ENCODE measurements at places on chromosomes 7 and 10.

DNA sequence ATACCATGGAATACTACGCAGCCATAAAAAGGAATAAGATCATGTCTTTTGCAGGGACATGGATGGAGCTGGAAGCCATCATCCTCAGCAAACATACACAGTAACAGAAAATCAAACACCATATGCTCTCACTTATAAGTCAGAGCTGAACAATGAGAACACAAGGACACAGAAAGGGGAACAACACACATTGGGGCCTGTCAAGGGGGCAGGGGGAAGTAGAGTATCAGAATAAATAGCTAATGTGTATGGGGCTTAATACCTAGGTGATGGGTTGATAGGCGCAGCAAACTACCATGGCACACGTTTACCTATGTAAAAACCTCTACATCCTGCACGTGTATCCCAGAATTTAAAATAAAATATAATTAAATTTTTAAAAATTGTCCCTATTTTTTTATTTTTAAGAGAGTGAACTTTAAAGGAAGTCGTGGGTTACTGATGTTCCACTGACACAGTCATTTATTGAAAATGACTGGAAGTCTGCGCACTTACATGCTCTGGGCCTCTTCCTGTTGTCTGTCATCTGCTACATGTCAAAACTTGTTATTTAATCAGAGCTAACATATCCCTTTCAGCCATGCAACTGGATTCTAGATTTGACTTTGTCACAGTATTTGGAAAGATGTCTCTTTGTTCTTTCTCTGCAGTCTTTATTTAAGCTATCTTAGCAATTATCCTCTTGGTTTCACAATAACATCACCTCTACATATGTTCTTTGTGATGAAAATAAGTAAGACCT lies 73.7 kb upstream of the ABCB5 start:
- no peak for DNase-seq

DNA sequence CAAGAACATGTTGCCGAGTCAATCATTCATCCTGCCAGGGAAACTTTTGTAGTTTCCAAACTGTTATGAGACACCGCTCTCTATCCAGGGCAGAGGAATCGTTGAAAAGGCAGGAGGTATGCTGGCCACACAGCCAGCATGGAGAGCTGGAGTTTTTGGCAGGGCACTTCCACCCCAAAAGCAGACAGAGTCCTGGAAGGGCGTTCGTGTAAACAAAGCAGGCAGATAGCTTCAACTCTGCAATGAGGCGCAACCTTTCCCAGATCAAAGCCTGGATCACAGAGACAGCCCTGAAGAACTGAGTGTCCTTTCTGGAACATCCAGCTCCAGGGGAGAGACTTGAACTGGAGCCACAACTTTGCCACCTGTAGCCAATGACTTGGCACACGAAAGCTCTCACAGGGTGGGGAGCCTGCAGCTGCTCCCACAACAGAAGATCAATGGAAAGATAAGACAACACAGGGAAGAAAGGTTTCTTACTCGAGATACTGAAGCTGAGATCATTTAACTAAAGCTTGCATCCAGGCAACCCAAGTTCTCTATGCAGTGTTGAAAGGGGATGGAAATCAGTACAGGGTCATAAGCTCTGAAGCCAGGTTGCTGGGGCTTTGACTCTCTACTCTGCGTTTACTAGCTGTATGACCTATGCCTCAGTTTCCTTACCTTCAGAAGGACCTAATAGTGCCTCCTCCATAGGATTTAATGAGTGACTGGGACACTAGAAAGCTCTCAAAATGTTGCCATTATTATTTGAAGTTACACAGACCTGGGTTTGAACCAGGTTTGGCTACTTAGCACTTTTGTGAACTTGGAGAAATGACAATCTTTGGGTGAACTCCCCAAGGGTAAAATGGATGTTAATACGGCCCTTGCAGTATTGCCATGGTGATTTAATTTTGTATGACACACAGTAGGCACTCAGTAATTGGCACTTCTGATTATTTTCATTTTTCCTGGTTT lies 434.8 kb upstream of the NPVF start:
- DNase-seq = no peak

DNA sequence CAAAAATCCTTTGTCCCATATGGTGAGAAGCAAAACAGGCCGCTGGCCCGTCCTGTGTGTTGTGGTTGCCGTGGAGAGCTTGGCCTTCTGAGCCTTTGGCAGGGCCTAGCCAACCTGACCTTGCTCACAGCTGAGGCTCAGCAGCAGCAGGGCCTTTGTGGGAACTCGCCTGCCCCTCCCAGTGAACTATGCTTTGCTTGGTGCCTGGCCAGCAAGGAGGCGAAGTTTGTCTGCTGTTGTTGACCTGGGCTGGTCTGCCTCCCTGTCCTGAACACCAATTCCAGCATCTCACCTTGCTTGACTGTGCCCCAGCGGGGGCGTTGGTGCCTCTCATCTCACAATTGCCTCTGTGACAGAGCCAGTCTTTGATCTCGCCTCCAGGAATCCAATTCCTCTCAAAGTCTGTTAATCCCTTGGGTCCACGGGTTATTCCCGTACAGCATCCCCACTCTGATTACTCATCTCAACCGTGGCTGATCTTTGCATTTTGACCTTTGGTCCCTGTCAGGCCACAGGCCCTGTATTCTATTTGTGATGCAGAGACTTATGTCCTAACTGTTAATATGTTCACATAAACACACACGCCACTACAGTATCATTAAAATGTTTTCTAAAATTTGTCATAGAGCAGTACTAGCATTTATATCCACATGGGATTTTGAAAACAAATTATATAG lies 22.6 kb downstream of the EPDR1 start:
- DNase-seq = no peak

DNA sequence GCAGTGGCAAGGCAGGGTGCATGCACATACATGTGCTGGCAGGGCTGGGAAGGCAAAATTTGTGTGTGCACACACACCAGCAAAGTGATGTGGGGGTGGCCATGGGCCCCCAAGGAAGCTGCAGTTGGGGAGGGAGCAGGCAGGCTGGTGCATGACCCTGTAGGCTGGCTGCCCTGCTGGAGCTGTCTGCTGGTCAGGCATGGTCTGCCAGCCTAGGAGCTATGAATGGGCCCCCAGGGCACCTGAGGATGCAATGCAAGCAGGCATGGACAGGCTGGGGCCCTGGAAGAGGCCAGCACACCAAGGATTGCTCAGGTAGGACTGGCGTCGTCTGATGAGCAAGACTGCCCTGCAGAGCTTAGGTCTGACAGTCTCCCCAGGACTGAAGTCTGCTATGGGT lies 18.2 kb upstream of the PPP1R3A start:
- DNase-seq = no peak

DNA sequence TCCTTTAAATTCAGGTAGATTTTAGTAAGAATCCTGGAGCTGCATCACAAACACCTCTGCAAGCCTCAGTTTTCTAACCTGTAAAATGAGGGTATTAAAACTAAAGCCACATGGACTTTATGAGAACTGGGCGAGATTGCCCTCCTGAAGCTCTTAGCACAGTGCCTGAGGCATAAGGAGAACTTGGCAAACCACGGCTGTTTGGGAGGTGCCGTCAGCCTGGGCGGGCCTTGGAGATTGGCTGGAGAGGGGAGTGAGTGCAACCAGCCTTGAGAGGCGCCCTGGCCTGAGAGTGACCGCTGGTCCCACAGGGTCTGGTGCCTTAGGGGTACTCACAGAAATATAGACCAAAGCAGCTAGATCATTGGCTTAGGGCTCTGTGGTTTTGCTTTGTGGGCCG lies 5.4 kb upstream of the TNS3 start:
- DNase-seq = no peak

DNA sequence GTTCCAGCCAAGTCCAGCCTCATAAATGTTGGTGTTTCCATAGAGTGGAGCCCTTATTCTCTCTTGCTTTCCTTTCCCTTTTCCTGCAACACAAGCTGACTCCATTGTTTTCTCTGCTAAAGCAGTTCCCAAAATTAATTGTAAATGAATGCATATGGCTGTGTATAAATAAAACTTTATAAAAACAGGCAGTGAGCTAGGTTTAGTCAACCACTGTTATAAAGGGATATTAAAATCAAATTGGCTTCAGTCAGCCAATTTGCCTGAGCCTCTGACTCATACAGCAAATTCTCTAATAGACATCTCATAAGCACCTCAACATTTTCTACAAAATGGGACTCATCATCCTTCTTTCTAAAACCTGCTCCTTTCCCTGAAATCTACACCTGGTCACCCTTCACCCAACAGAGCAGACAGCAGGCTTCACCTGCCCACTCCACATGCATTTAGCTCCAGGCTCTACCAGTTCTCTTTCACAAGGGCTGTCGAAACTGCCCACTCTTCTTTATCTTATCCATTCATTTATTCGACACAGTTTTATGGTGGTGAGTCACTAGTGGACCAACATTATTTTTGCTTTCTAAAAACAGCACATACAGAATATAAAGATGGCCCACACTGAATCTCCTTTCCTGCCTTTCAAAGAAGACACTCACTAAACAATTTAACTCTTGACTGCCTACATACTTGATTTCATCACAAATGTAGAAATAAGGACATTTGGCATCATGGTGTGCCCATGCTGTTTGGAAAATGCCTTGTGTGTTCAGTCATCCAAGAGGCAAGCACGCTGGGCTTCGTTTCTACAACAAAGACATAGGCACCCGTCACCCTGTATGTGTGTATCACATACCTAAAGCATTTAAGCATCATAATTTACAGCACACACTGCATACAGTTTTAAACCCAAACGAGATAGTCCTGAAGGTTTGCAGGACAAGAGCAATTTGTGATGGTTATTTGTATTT lies 74.6 kb upstream of the C7orf33 start:
- no peak for DNase-seq

- no peak for DNase-seq
Observed at GRCh38 chr7:3153118-3153517, 109.5 kb upstream of the CARD11 start.

GRCh38 chr10:114706458-114707055 lies 48.5 kb upstream of the ABLIM1 start:
- DNase-seq = no peak

GRCh38 chr10:77700086-77700485 lies 62.5 kb upstream of the KCNMA1 start:
- DNase-seq = no peak

GRCh38 chr7:2260820-2261219 lies 18.8 kb downstream of the NUDT1 start:
- peak; percentile 10 for DNase-seq

- DNase-seq = no peak
Observed at GRCh38 chr10:79230328-79230830, 116.9 kb upstream of the PPIF start.

DNA sequence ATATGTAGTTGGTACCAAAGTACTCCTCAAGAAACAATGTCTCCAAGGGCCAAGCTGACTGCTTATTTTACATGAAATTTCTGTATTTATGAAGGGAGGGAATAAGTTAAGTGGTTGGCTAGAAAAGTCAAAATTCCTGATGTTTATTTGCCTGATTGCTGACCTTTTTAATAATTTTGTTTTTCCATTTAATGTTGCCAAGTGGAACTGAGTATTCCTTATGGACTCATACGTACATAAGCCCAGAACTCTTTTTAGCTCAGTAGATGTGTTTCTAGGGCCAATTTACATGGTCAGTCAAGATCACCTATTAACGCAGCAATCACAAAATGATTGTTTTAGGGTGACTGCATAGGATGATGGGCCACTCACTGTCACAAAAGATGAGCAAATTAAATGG lies 78.3 kb upstream of the FZD8 start:
- no peak for DNase-seq

DNA sequence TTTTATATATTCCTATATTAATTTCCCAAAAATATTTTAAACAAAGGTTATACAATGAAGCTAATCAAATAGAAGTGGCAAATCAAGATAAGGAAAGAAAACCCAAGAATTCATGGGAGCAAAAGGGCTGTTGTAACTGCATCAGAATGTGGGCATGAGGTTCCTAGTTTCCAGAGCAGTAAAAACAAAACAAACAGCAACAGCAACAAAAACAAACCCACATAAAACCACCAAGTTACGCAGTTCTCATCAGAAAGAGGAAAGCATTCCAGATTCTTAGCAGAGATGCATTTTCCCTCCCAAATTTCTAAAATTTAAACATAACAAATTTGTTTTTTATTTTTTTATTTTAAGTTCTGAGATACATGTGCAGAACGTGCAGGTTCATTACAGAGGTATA lies 34.8 kb upstream of the MSMB start:
- DNase-seq = no peak

DNA sequence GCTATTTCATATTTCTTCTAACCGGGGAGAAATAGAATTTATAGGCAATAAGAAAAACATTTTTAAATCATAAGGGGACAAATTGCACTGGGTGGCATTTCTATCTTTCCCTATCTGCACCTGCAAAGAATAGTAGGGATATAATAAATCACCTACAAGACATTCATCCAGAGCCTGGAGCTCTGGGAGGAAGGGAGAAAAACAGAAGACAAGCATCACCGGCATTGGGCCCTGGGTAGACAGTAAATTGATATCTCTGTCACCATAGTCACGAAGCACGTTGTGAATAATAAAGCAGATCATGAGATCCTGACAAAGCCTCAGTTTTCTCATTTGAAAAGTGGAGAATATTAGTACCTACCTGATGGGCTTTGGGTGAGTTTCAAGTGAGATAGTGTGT lies 685.6 kb downstream of the XPNPEP1 start:
- DNase-seq = no peak

DNA sequence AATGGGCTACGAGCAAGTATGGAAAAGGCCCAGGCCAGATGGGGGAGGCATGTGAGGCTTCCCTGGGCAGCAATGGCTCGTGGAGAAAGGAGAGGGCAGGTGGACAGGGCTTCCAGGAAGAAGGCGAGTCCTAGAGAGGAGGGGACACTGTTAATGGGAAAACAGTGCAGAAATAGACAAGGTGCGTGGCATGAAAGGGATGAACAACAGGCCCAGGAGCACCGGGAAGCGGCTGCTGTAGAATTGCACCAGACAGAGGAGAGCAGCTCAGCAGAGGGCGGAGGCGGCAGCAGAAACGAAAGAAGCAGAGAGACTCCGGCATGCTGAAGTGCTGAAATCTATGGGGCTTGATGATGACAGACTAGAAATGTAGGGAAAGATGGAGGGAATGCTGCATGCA lies 102.1 kb downstream of the PIP4K2A start:
- no peak for DNase-seq

GRCh38 chr10:63866747-63867140 lies 345.5 kb downstream of the REEP3 start:
- no peak for DNase-seq

DNA sequence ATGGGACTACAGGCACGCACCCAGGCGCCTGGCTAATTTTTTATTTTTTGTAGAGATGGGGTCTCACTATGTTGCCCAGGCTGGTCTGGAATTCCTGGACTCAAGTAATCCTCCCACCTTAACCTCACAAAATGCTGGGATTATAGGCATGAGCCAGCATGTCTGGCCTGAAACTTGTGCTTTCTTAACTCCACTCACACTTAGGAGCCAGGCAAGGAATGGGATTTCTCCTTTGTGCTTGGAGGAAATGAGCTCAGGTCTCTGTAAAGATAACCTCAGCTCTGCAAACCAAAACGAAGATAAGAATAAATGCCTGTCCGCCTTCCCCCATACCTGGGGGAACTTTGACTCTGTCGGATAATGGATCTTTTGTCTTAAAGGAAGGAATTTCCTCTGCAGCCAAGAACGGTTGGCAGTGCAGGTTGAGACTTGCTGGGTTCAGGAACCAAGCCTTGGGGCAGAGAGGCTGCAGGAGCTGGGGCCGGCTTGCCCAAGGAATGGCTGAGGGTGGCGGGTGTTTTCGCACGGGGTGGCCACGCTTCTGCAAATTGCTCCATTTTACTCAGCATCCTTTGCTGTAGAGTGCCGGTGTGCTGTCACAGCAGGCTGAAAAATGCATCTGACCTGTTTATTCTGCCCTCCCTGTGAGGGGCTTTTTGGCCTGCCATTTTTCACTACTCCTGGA lies 174.2 kb downstream of the KIAA1217 start:
- no peak for DNase-seq
